ENCODE measurements at places on chromosomes 5 and 9. TPM values are rescaled to one million over a fixed set of nuclear protein-coding genes. Genes with fewer than 3 reads are reported as not detected.

DNA sequence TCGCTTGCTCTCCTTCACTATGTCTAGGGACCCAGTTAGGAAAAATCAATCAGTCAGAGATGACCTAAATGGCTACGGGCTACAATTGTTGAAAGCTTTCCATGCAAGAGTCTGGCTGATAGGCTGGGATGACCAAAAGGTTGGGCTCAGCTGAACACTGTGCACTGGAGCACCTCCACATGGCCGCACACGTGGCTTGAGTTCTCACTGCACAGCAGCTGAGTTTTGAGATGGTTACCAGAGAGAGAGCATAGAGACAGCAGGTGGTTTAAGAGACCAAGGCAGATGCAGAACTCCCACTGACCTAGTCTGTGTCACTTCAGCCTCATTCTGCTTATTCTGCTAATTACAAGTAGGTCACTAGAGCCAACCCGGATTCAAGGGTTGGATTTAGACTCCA is 2354.8 kb upstream of the C9orf72 start:
- no peak for DNase-seq

- no peak for DNase-seq
Observed at GRCh38 chr9:109600142-109600541, 102.0 kb upstream of the PTPN3 start.

DNA sequence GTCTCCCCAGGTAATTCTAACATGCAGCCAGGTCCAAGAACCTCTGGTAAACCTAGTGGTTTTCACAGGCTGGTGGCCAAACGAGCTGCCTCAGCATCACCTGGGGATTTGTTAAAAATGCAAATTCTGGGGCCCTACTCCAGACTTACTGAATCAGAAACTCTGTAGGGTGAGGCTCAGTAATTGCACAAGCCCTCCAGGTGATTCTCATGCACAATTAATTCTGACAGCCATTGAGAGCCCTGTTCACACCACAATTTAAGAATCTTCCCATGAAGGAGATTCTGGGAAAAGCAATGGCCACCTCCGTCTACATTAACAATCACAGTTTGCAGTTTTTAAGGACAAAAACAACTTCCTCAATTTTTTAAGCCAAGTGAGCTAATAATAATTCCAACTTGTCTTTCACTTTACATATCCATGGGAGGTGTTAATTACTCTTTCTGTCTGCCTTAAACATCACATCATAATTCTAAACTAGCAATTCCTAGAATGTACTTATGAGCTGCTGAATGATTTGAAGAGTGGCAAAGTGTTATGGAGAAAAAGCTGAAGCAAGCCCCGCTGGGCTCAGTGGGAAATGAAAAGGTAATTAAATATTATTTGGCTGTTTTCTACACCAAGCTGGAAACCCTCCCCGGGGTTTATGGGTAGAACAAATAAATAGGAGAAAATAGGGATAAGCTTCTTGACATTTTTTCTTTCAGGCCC is 70.0 kb downstream of the GLDC start:
- no peak for DNase-seq

DNA sequence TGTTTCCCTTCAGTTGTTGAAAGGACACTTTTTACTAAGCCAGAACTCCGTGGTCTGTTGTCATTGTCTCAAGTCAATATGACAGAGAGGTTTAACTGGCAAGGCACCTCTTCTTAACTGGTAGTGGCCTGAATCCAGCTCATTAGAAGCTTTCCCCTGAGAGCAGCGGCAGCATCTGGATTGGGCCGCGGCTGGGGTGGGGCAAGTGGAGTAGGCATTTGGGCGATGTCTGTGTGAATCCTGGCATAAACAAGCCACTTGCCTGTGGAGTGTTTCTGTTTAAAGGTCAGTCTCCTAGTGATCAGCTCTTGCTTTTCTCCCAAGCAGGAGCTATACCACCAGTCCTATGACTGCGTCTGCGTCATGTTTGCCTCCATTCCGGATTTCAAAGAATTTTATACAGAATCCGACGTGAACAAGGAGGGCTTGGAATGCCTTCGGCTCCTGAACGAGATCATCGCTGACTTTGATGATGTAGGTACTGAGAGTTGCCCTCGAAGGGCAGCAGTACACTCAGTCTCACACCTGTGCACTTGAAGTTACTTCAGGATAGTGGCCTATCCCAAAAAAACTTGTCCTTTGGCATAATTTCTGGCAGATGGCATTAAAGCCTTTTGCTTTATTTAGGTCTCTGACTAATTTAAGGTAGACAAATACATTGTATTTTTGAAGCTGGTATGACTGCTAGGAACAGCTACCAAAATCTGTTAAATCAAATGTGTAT is 48.9 kb downstream of the CFAP90 start:
- no peak for DNase-seq

Gene CD14
- polyA plus RNA-seq = 2.0 TPM

Gene STPG3
- not detected for polyA plus RNA-seq

Gene WDR38
- polyA plus RNA-seq = 0.12 TPM

Gene NDUFS4
- polyA plus RNA-seq = 163 TPM

Gene LYRM7
- 11.1 TPM for polyA plus RNA-seq

Gene SEMA6A
- polyA plus RNA-seq = not detected

Gene PTGES2
- 94.1 TPM for polyA plus RNA-seq

Data from A549 (cell line).